ENCODE measurements at places on chromosomes 7 and 10.

GRCh38 chr10:28975891-28976531 is 298.7 kb downstream of the BAMBI start:
- DNase-seq: peak; percentile 11

GRCh38 chr10:2851566-2851965 is 215.8 kb upstream of the PFKP start:
- DNase-seq: no peak

- DNase-seq: no peak
Observed at GRCh38 chr10:88458209-88458608, 124.9 kb downstream of the RNLS start.

DNA sequence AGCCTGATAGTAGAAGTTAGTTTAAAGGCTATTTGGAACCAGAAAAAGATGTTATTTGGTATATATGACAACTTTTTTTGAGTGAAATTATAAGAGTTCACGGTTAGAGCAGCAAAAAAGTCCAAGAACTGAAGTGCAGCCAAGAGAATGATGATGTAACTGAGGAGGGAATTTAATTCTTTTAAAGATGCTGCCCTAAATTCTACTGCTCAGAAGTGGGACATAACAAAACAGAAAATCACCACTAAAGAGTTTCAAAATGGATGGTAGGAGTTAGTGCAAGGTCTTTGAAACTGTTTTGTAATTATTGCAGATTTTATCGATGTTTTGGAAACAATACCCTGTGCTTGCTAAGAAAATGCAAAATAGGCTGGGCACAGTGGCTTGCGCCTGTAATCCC is 6.5 kb downstream of the SAMD8 start:
- peak; percentile 64 for DNase-seq

DNA sequence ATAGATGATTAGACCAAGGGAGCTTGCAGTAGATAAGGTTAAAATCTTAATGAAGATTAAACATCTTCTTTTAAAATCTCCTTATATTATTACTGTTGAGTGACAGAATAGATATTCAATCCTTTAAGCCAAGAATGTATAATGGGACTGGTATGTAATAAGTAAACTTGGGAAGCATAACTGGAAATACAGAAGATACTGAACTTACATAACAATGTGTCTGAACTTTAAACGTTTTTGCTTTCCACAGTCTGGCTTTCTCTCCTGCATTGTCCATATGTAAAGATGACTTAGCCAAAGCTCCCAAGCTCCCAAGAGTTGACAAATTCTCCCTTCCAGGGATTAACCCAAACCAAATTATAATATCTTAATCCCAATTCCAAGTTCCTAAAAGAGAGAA is 129.8 kb downstream of the KCND2 start:
- DNase-seq: peak; percentile 66

GRCh38 chr10:43105102-43105955 is 28.5 kb downstream of the RET start:
- peak; percentile 61 for DNase-seq

DNA sequence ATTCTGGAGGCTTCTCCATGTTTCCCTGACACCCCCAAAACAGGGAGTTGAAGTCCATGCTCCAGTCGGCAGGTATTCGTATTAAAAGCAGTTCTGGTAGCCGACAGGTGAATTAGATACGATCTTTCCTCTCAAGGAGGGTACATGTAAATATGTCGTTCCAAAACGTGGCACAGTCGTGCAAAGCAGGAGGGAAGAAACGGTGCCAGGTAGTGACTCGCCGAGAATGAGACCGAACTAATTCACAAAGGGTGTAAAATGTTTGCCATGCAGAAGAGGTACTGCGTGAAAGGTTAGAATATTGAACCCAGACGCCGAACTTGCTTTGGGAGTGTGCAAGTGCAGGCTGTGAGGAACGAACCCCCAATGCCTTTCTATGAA is 483 bp downstream of the EDRF1 start:
- peak; percentile 16 for DNase-seq

- DNase-seq: peak; percentile 97
Observed at GRCh38 chr7:20260223-20260622, 43.0 kb upstream of the MACC1 start.

DNA sequence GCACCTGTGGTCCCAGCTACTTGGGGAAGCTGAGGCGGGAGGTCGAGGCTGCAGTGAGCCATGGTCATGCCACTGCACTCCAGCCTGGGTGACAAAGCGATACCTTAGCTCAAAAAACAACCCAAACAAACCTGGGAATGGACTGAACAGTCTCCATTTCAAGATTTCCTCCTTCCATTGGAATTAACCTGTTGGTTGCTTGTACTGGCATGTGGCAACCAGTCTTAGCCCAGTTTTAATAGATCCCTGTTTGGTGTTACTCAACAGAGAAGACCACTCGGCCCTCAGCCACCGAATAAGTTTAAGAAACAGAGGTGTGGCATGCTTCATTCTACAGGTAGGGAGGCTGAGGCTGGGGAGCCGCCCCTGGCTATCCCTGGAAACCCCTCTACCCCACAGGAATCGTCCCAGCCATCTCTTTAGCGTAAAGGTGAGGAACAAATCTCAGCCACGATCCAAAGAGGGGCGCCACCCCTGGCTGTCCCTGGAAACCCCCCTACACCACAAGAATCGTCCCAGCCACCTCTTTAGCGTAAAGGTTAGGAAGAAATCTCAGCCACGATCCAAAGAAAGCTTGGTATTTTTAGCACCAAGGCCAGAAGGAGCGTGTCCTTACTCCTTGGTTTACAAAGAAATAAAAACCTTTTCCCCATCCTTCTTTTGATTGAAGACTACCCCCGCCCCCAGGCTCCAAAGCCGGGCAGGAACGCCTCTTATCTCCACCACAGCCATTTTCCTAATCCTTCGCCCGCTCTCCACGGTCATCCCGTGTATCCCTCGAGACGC is 861 bp upstream of the TSPAN14 start:
- DNase-seq: no peak

DNA sequence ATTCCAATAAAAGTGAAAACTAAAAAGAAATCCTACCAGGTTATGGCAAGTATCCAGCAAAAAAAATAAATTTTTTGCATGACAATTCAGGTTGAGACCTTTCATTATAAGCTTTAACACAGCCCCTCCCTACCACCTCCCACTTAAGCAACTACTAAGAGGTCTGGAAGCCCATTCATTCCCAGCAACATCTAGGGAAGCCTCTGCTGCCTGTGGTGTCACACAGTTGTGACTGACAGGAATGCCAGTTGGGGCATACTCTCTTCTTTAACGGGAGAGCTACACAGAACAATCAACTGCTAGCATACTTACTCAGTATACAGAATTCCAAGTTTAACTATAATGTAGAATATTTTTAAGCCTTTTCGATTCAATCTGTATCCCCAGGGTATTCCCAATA is 27.8 kb downstream of the ABI1 start:
- DNase-seq: no peak

DNA sequence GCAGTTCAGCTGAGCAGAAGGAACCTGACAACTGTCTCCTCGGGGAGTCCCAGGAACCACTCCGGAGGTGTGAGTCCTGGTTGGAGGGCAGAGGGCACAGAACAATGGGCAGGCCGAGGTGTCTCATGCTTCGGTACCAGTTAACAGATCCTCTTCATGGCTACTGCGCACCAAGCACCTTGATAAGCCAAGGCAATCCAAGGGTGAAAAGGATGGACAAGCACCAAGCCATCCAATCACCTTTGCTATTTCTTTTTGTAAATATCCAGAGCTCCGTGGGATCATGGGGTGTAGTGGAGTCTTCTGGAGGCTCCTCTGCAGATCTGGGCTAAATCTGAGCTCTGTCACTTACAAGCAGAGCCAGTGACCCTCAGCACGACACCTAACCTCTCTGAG is 233.5 kb downstream of the WDR11 start:
- no peak for DNase-seq

- no peak for DNase-seq
Observed at GRCh38 chr10:87862679-87863052, 667 bp downstream of the KLLN start.

DNA sequence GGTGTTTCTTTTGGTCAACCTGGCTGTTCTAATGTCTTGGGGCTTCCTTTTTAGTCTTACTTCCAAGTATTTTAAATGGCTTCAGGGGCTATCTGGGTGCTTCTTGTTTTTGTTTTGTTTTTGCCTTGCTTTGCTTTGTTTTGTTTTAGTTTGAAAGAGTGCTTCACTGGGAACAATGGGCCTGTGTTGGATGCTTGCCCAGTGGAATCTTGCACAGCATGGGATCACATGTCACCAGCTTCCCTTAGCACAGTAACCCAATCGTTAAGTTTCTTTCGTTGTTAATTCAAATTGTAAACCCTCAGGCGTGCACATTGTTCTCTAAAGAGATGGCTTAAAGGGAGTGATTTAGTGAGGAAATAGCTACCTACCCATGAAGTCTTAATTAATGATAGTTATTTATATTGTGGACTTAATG is 8.9 kb downstream of the COL17A1 start:
- peak; percentile 73 for DNase-seq

GRCh38 chr7:30771174-30771879 is at the start of gene MINDY4:
TSS of gene MINDY4 (plus strand) at chr7:30771417. CDS start at chr7:30771494, 77 bp downstream.
- DNase-seq: peak; percentile 68

DNA sequence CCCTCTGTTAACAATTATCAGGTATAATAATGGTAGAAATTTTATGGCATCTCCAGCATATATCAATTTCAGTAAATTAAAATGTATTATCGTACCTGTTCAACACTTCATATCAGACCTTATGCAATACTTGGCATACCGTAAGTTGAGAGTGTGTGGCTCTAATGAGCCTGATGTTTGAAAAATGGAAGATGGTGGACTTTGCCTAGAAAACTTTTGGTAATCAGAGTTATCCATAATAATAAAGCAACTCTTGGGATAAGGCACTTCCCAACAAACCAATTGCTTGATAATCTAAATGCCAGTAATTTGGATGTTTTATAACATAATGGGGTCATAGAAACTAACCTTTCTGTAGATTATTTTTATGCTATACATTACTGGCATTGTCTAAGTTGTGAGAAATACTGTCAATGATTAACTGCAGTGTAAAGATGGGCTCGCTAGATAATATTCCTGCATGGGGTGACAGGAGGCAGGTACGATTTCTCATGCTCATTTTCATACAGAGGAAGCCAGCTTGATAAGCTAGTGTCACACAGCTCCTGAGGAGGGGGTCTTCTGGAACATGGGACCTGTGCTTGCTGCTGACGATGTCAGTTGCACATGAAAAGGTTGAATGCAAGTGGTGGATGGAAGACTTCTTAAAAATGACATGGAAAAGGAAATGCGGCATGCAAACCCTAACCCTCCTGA is 27.8 kb upstream of the DMBT1 start:
- DNase-seq: no peak

DNA sequence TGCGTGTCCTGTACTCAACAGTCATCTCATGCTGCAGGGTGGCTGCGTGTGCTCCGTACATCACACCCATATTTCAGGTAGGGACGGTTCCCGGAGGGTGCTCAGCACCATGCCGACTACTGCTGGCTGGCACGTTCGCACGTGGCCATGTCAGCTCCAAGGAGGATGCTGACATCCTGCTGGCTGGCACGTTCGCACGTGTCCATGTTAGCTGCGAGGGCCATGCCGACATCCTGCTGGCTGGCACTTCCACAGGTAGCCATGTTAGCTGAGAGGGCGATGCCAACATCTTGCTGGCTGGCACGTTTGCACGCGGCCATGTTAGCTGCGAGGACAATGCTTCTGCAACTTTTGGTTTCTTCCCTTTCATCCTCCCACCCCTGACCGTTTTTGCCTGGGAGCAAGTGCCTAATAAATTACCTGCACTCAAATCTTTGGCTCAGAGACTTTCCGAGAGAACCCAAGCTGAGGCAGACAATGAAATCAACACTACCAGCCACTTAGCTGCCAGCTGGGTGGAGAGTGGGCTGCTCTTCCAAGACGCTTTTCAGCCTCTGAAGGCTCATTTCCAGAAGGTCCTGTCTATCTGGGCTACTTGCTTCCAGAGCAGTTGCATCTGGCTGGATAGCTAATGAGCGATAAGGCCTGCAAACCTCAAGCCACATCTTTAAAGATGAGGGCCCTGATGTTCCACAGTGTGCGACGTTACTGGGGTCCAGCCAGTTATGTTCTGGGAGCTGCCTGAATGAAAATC is 104.6 kb downstream of the WDR37 start:
- DNase-seq: no peak

- DNase-seq: no peak
Observed at GRCh38 chr7:135774284-135774683, 25.7 kb upstream of the FAM180A start.

GRCh38 chr10:118843647-118844265 is 89.0 kb upstream of the CACUL1 start:
- no peak for DNase-seq

DNA sequence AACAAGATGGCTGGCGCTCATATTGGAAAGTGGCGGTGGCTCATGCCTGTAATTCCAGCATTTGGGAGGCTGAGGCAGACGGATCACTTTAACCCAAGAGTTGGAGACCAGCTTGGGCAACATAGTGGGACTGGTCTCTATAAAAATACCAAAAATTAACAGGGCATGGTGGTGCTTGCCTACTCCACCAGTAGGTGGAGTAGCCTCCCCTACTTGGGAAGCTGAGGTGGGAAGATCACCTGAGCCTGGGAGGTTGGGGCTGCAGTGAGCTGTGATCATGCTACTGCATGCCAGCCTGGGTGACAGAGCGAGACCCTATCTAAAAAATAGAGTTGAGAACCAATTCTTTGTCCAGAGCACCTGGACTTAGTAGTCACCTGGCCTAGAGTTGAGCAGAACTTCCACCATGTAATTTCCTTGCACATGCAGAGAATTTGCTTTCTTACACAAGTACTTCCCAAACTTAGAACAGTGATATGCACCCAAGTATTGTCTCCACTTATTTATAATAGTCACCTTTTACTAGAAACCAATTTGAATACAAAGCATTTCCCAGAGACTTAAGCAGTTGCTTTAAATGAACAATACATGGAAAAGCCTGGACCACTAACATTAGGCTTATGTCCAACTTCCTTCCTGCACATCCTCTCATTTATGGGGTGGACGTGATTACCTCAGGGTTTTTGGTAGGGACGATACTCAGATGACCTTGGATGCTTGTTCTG is 15.9 kb downstream of the LAMB4 start:
- no peak for DNase-seq

DNA sequence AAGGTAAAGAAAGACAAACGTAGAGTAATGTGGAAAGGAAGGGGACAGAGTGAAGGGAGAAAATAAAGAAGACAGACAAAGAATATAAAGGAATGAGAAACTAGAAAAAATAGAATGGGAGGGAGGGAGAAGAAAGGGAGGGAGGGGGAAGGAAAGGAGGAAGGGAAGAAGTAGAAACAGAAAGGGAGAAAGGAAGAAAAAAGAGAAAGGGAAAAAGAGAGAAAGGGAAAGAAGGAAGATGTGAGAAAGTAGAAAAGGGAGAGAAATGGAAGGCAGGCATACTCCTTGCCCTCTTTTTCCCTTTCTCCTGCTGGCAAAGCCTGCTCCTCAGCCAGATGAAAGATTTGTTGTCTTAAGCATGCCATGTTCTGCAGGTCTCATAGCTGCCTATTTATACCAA is 1137.8 kb upstream of the C7orf33 start:
- no peak for DNase-seq

GRCh38 chr10:6225263-6225814 is 22.6 kb downstream of the PFKFB3 start:
- DNase-seq: no peak

Measured in fibroblast of the aortic adventitia (primary cell).